ENCODE measurements at places on chromosomes 2 and 18. TPM values are rescaled to one million over a fixed set of nuclear protein-coding genes. Genes with fewer than 3 reads are reported as not detected.

LYPD6 gene
- 1.2 TPM for total RNA-seq

FZD7 gene
- 17.6 TPM for total RNA-seq

AQP12B gene
- not detected for total RNA-seq

FBLN7 gene
- 3.6 TPM for total RNA-seq

SATB2 gene
- total RNA-seq: 3.7 TPM

TCF7L1 gene
- total RNA-seq: 0.67 TPM

GCA gene
- total RNA-seq: 28.2 TPM

SERPINB2 gene
- 88.7 TPM for total RNA-seq

- DNase-seq: no peak
Observed at GRCh38 chr2:68487773-68488355, 20.5 kb downstream of the APLF start.

- peak; percentile 54 for DNase-seq
Observed at GRCh38 chr2:120737340-120738101, 1.9 kb downstream of the GLI2 start.

- no peak for DNase-seq
Observed at GRCh38 chr2:73986085-73986681, 1.5 kb downstream of the TET3 start.

- no peak for DNase-seq
Observed at GRCh38 chr2:3210257-3210656, 167.4 kb downstream of the EIPR1 start.

- DNase-seq: no peak
Observed at GRCh38 chr2:228268756-228269155, 87.3 kb upstream of the SPHKAP start.

DNA sequence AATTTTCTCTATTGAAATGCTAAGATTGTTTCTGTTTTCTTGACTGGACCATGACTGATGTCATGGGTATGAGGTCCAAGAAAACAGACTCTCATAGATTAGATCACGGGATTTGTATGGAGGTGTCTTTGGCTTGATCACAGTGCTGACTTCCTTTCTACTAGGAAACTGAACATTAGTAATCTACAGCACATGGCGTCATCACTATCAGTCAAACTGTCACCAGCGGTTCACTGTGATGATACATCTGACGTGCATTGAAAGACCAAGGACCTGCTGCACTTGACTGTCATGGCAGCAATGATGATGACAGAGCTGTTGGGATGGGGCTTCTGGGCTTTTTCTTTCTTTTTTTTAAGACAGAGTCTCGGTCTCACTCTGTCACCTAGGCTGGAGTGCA, 28.2 kb upstream of the IMPA2 start:
- DNase-seq: no peak

- no peak for DNase-seq
Observed at GRCh38 chr2:240179941-240180666, 39.6 kb upstream of the OTOS start.

DNA sequence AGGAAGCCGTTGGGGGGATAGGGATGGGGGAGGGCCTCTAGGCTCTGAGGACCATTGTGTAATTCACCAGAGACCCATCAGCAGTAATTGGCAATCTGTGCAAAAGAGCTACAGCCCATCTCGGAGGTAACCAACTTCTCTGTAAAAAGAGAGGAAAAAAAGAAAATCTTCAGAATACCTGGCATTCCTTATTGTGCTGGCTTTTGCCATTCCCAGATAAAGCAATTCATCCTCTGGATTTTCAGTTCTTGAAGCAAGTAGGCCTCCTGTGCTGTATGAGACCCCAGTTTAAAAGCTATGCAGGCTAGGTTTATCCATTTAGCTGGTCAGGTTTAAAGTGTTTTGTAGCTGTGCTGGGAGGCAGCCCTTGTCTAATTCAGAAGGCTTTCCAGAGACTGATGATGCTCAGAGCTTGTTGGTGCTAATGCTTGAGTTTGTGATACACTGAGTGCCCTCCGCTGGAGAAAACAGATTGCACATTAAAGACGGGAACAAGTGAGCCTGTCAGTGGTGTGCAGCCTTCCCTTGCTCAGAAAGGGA, at the start of gene LRRTM4:
TSS of gene LRRTM4 (minus strand) at position 446 of the 540 bp plus-strand sequence.
- no peak for DNase-seq

DNA sequence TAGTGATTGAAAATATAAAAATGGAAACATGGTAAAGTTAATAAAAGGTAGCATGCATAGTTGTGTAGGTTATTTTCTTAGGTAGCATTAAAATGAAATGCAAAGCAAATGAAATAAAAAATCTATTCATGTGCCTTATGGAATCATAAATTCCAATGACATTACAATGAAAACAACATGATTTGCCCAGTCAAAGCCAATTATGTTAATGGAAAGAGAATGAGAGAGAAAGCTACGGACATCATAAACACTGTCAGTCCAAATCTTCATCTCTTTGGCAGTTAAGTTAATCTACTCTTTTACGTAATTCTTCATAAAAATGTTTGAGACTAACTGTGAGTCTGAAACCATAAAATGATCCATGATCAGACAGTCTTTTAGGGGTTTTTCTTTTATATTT, 636.7 kb upstream of the SYT4 start:
- no peak for DNase-seq

- DNase-seq: no peak
Observed at GRCh38 chr2:66122516-66122915, 312.4 kb upstream of the MEIS1 start.

GRCh38 chr2:39000552-39000951, 110.9 kb downstream of the ARHGEF33 start:
- DNase-seq: no peak

DNA sequence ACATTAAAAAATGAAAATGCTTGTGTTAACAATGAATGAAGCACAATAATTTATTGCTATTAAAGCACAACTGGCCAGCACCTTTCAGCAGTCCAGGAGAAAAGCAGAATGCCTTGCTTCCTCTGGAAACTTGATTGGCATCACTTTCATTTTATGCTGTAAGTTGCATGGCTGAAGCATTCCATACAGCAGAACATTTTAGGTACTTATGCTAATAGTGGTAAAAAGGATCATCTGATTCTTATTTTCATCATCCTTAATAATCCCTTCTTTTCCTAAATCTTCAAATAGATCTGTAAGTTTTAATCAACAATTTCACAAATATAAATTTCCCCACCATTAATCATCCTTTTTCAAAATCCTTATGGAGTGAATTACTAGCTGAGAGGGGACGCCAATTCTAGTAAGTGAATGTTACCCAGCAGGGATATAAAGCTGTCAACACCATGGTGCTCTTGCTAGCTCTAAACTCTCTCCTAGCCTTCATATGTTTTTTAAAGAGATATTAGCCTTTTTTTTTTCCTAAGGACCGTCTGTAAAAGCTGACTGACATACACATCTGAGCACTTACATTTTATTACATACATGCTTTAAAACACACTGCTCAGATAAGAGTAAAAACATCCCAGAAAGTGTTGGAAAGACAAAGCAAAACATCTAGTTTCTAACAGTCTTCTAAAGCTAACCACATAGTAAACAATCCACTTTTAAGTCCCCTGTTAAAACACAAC, 5.3 kb downstream of the SATB2 start:
- no peak for DNase-seq

DNA sequence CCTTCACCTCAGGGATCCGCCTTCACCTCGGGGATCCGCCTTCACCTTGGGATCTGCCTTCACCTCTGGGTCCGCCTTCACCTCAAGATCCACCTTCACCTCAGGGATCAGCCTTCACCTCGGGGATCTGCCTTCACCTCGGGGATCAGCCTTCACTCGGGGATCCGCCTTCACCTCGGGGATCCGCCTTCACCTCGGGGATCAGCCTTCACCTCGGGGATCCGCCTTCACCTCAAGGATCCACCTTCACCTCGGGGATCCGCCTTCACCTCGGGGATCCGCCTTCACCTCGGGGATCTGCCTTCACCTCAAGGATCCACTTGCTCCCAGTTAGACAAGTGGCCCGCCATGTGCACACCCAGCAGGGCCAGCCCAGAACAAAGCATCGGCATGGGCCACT, 7.3 kb downstream of the KIF1A start:
- no peak for DNase-seq

- no peak for DNase-seq
Observed at GRCh38 chr18:26863921-26864497, 1.5 kb downstream of the AQP4 start.

- peak; percentile 8 for DNase-seq
Observed at GRCh38 chr2:128420131-128420530, 101.5 kb upstream of the HS6ST1 start.

DNA sequence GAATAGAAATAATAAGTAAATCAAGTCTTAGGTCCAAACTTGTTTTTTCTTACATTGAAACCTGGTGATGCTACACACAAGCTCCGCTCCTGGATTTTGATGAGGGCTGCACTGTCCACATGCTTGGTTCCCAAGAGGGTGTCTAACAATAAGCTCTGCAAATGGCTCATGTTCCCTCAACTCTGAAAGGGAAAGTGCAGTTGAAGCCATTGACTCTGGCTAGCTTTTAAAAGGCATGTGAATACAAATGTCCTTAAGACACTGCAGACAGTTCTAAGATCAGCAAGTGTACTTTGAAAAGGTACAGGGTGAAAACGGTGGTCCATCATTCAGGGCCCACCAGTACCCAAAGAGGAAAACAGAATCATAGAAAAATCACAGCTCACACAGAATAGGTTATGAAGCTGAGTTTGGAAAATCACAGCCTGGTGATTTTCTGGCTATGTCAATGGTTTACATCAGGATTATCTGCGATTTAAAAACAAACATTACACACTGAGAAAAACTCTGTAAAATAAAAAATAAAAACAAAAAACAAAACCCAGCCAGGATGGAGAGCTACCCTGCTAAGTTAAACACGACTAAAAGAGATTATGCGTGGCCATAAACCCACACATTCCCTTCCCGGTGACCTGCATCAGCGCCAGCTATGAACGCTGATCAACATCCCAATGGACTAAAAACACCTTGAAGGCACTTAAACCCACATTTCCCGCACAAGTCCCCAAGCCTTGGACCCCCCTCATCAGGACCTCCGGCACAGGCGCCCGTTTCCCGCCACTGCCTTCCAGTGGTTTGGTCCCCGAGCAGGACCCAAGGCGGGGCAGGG, 554 bp downstream of the PFN4 start:
- DNase-seq: no peak

GRCh38 chr2:149872041-149872440, 284.5 kb upstream of the MMADHC start:
- DNase-seq: peak; percentile 40

DNA sequence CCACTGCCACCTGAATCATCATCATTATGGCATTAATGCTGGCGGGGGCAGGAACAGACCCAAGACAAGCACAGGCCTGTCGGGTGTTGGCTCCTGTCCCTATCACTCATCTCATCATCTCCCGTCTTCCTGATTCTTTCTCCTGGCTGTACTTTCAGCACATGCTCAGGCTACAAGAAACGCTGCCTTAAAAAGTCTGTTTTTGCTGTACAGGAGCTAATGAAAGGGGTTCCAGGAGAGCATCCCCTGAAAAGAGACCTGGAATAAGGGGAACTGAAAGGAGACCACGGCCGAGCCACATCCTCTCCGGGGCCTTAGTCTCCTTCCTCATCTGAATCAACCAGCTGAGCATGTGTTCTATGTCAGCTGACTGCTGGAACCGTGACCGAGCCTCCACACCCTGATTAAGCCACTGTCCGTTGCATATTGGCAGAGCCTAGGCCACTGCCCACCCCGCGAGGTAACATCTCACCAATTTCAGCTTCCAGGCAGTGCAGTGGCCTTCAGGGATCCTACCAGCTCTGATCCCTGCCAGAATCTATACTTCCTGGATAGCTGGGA, 62.6 kb downstream of the DNMT3A start:
- DNase-seq: peak; percentile 91

DNA sequence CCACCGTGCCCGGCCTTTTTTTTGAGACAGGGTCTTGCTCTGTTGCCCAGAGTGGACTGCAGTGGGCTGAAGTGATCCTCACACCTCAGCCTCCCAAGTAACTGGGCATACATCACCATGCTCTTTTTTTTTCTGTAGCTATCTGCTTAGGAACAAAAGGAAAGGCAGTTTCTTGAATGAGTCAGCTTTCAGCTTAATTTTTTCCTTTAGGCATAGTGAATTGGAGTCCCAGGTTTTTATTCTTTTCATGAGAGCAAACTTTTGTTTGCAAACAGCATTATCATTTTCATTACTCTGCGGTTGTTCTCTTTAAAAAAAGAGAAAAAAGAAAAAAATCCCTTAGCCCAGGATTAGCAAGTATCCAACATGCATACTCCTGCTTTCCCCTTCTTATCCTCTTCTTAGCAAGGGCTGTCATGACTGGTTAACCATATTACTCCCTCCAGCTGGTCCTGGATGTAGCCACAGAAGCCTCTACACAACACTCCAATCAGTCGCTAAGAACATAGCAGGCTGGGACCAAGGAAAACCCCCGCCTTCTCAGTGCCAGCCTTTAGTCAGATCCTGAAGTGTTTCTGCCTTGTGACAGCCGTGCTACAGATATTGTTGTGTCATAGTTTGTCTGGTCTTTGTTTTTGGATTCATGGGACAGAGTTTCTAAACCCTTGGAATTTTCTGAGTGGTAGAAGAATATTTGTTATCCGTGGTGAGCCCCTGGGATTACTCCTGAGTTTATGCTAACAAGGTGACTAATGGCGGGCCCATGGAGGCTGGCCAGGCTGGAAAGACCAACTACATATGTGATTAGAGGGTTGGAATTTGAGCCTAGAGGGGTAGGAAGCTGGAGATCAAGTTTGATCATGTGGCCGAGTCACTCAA, 23.3 kb upstream of the ST3GAL5 start:
- DNase-seq: peak; percentile 78

DNA sequence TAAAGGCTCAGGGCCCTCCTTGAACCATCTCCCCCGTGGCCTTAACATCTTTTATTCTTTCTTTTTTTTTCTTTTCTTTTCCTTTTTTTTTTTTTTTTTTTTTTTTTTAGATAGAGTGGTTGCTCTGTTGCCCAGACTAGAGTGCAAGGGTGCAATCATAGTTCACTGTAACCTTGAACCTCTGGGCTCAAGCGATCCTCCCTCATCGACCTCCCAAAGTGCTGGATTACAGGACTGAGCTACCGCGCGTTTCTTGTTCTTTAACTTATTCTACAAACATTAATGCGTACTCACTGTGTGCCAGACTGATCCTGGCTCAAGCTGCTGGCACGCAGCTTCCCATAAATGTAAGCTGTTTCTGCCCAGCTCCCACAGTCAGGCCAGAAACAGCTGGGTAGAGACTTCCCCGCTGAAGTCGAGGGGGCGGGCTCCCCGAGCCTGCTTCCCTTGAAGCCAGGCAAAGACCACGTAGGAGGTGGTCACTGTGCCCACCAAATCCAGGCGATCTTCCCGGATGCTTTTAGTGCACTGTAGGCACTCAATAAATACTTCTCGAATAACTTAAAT, 29.2 kb upstream of the ATP6V1B1 start:
- DNase-seq: no peak

DNA sequence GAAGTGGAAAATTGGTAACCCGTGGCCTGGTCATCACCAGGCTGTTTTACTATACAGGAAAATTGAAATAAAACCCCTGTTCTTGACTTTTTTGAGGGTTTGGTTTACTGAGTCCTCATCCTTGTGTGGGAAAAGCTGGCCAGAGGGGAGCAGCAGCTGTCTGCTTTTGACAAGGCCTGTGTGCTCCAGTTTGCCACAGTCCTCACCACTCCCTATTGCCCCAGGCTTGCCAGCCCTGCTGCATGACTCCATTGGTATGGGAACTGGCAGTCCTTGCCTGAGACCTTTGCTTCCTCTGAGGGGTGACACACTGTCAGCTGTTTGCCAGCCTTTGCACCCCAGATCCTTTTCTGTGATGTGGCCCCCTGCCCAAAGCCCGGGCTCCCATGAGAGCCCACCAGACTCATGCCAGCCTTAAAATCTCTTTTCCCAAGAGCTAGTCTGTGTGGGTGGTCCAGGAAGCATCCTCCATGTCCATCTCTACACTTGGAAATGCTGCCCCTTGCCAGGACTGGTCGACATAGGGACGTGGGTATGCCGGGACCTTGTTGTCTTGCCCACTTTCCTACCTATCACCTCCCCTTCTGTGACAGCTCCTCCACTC, 39.0 kb downstream of the GLI2 start:
- no peak for DNase-seq
